ENCODE measurements at places on chromosomes 1 and 21. TPM values are rescaled to one million over a fixed set of nuclear protein-coding genes. Genes with fewer than 3 reads are reported as not detected.

VSIG8 gene
- total RNA-seq = 0.31 TPM

NUDT4B gene
- 10.3 TPM for total RNA-seq

ADORA1 gene
- total RNA-seq = 21.9 TPM

POGK gene
- total RNA-seq = 67.6 TPM

PTPRF gene
- total RNA-seq = 73.2 TPM

PLEKHN1 gene
- total RNA-seq = not detected

AADACL3 gene
- not detected for total RNA-seq

ARHGAP30 gene
- total RNA-seq = 0.31 TPM

DCST2 gene
- total RNA-seq = not detected

ALPL gene
- total RNA-seq = 2.5 TPM

RHEX gene
- not detected for total RNA-seq

C8B gene
- total RNA-seq = not detected

TMEM51 gene
- total RNA-seq = 0.94 TPM

RCSD1 gene
- 4.4 TPM for total RNA-seq

ZNF687 gene
- total RNA-seq = 8.8 TPM

ESRRG gene
- 8.1 TPM for total RNA-seq

OPRD1 gene
- total RNA-seq = 0.31 TPM

All from parietal lobe (tissue), 2 donors.